ENCODE measurements at places on chromosomes 7 and 10.

DNA sequence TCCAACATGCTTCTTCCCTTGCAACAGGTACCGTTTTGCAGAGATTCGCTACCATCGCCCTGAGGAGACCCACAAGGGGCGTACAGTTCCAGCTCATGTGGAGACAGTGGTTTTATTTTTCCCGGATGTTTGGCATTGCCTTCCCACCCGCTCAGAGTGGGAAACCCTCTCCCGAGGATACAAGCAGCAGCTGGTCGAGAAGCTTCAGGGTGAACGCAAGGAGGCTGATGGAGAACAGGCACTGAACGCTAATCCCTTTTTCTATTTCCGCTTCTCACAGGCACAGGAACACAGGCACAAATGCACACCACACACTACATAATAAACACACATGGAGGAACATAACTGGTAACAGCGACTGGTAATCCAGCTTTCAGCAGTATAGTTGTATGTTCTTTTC is 35.2 kb downstream of the CCAR1 start:
- no peak for DNase-seq

DNA sequence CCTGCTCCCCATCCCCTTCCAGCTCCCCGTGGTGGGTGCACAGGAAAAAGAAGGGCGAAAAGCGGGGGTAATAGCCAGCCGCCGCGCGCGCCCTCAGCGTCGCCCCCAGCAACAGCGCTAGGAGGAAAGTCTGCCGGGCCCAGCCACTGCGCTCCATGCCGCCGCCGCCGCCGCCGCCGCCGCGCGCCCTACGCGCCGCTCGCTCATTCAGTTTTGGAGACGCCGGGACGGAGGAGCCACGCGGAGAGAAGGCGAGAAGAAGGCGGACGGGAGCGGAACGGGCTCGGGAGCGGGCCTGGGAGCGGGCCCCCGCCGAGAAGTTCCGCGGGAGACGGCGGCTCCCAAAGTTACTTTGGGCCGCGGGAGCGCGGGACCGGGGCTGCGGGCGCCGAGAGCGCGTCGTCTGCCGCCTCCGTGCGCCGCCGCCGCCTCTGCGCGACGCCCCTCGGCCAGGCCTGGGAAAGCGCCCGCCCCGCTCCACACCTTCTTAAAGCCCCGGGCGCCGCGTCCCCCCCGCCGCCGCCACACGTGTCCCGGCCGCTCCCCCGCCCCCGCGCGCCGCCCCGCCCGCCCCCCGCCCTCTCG is at the start of gene RELN:
Gene RELN, minus strand, starts transcription at position 459 of the 585 bp plus-strand sequence. Its CDS starts 302 bp downstream, at position 157.
- DNase-seq: no peak

DNA sequence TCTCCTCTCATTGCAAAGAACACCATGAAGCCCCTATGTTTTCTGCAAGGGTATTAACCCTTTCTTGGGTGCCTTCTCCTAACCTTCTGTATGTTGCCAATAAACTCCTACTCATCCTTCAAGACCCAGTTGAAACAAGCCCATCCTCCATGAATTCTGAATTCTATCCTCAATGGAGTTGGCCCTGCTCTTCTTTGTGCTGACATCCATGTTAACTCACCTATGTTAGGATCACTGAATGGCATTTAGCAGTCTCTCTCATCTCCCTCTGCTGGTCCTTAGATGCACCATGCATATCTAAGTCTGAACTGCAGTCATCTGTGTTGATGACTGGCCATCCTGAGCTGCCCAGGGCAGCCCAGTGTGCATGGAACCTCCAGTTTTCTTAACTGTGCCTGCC is 129.8 kb downstream of the BUB3 start:
- no peak for DNase-seq

- no peak for DNase-seq
These were observed 141.4 kb upstream of the DGKB start for GRCh38 chr7:15043931-15044330.

- DNase-seq: no peak
These were observed 8.3 kb upstream of the ARHGAP12 start for GRCh38 chr10:31936933-31937332.

- DNase-seq: no peak
These were observed 682.0 kb upstream of the FOXK1 start for GRCh38 chr7:4000139-4000538.

- DNase-seq: no peak
These were observed 51.4 kb downstream of the SH3PXD2A start for GRCh38 chr10:103803941-103804340.

DNA sequence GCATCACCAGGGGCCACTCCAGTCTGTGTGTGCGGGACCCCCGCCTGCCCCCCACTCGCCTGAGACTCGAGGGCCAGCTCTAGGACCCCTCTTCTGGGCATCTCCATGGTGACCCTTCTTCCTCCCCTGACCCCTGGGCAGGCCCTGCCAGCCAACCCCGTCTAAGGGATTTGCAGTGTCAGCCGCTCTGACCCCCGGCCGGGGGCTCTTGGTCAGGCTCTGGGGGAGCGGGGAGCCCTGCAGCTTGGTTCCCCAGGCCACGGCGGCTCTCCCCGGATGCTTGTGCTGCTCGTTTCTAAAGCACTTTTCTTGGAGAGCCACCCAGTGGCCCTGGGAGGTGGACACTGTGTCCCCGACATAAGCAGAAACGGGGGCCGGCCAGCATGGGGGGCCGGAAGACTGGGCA is 5.3 kb downstream of the TTYH3 start:
- no peak for DNase-seq

DNA sequence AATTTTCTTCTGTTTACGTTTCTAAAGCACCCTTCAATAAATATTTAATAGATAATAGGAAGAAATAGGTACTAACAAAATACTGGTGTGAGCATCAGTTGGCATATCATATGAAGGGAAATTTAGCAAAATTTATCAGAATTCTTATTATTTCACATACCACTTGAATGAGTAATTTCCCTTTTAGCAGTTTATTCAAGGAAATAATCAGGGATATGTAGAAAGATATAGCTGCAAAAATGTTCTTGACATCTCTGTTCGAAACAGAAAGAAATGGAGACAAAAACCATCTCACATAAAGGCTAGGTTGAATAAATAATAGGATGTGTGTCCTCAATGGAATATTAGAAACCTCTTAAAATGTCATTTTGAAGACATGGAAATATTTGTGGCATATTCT is 35.8 kb upstream of the PIP4K2A start:
- no peak for DNase-seq

DNA sequence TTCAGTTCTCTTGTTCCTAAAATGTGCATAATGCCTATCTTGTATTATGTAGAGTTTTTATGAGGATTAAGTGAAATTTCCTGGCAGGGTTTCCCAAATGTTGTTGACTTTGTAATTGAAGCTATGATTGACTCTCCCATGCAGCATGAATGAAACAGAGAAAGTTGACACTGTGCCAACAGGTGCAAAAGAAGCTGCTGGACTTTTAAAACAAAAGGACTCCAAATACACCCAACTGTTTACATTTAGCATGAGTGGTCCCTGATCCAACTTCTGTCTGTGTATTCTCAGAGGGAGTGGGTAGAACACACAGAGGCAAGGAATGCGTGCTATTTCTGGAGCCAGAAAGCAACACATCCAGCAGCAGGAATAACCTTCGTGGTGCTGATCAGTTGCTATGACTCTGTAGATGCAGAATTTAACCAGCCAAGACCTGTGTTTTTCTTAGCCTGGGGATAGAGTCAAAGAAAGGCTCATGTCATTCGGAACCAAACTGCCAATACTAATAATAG is 14.4 kb upstream of the RBM20 start:
- no peak for DNase-seq

GRCh38 chr10:57468894-57469432 is 798.7 kb downstream of the IPMK start:
- no peak for DNase-seq

GRCh38 chr10:80739328-80739727 is 201.6 kb downstream of the SH2D4B start:
- no peak for DNase-seq

DNA sequence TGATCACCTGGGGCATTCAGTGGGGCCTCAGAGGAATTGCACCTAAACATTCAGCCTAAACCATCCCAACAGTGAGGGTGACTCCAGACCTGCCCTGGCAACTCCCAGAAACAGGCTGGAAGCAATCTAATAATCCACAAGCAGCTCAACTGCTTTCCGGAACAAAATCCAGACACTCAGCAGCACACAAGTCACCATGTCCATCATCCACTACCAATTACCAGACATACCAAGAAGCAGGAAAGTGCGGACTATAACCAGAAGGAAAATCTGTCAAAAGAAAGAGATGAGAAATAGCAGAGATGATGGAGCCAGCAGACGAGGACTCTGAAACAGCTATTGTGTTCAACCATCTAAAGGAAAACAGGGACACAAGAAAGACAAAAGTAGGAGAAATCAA is 342.6 kb upstream of the ZMIZ1 start:
- DNase-seq: no peak

DNA sequence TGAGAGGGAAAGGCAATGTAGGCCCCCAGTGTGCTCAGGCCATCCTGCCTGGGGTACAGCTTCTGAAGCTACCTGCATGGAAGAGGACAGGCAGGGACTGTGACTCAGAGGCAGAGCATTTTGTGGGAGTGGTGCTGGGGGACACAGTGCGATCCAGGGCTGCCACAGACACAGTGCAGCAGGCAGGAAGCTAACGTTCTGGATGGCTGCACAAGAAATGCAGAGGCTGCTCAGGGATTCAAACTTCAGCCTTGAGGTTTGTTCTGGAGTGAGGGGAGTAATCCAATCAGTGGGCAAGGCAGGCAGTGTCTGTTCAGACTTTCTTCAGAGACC is 648.0 kb upstream of the IGFBP3 start:
- no peak for DNase-seq

GRCh38 chr10:103888113-103888841 is 29.7 kb downstream of the STN1 start:
- no peak for DNase-seq

- no peak for DNase-seq
These were observed 22.9 kb downstream of the GSAP start for GRCh38 chr7:77393261-77393660.

GRCh38 chr10:114401195-114401791 is 3.0 kb downstream of the AFAP1L2 start:
- no peak for DNase-seq

DNA sequence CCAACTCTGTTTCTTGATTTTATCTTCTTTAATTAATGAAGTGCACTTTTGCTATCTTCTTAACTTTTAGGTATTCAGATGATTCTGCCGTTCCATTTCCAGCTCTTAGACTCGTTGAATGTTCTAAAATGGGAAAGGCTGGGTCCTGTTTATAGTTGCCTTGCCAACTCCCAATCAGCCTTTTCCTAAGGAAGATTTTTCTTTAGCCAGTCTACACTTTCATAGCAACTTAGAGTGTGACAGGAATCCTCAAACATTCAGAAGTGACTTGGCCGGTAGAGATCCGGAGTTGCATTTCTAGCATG is 23.0 kb upstream of the TRIL start:
- no peak for DNase-seq

DNA sequence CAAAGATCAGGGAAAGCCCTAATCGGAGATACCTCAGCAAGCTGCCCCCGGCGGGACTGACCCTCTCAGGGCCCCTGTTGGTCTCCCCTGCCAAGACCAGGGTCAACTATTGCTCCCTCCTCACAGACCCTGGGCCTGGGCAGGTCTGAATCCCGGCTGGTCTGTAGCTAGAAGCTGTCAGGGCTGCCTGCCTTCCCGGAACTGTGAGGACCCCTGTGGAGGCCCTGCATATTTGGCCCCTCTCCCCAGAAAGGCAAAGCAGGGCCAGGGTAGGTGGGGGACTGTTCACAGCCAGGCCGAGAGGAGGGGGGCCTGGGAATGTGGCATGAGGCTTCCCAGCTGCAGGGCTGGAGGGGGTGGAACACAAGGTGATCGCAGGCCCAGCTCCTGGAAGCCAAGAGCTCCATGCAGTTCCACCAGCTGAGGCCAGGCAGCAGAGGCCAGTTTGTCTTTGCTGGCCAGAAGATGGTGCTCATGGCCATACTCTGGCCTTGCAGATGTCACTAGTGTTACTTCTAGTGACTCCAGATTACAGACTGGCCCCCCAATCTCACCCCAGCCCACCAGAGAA is 24.1 kb downstream of the TBATA start:
- no peak for DNase-seq

DNA sequence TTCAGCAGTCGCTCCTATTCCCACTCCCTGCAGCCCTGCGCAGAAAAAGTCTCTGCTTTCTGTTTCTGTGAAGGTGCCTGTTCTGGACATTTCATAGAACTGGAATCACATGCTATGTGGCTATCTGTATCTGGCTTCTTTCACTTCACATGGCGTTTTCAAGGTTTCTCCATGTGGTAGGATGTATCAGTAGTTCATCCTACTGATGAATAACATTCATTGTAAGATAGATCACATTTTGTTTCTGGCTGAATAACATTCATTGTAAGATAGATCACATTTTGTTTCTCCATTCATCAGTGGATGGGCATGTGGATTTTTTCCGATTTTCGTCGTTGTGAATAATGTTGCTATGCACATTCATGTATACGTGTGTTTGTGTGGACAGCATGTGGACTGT is 44.5 kb downstream of the HSPA12A start:
- DNase-seq: no peak

GRCh38 chr7:37045681-37046179 is 321.4 kb upstream of the AOAH start:
- DNase-seq: no peak

- no peak for DNase-seq
These were observed 97.5 kb downstream of the ZNF365 start for GRCh38 chr10:62471711-62472110.

DNA sequence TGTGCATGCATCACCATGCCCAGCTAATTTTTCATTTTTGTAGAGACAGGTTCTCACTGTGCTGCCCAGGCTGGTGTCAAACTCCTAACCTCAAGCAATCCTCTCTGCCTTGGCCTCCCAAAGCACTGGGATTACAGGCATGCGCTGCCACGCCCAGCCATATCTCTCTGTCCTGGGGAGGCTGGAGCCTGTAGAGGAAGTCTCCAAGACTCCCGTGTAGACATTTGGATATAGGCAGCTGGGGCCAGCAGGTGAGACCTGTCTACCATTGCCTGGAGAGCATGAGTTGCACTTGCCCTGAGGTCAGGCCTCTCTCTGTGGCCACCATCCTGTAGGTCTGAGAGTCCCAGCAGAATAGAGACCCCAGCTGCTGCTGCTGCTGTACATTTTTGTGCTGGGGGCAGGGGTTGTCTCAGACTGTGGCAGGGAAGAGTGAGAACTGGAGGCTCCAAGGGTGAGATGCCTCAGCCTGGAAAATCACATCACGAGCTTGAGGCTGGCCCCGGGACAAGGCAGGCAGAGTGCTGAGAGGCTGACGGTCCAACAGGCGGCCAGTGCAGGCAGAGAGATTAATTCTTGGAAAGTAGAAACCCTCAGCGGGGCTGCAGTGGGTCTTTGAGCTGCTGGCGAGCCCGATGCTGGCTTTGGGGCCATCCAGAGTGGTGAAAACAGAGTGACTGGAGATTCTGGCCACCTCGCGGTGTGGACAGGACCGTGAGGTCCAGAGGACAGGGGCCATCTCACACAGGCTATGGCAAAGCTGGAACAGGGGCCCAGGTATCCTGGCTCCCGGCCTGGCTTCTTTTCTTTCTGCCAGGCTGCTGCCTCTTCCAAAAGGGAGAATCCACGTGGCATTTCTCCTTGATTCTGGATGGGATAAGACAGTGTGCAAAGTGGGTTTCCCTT is 60.9 kb downstream of the TMEM270 start:
- no peak for DNase-seq

Data from stimulated activated CD8-positive, alpha-beta memory T cell treated with anti-CD3 and anti-CD28 coated beads, Interleukin-2, amount 100 ng/mL, for 1 hour (primary cell).